Uterus (tissue), 4 donors: ENCODE measurements at places on chromosomes 2 and 18. TPM values are rescaled to one million over a fixed set of nuclear protein-coding genes. Genes with fewer than 3 reads are reported as not detected.

Gene ABCB11
- 0.29 TPM for total RNA-seq

Gene KCNF1
- not detected for total RNA-seq

Gene STAT4
- total RNA-seq, result 2.3 TPM

Gene ARHGEF4
- total RNA-seq, result 11.3 TPM

Gene DCC
- total RNA-seq, result 3.2 TPM

Gene IL1F10
- total RNA-seq, result not detected
